CD14-positive monocyte (primary cell): ENCODE measurements at places on chromosomes 2 and 18. TPM values are rescaled to one million over a fixed set of nuclear protein-coding genes. Genes with fewer than 3 reads are reported as not detected.

The SKA1 gene
- not detected for polyA plus RNA-seq

The MALL gene
- not detected for polyA plus RNA-seq

The KHK gene
- polyA plus RNA-seq: 3.2 and 3.4 TPM in 2 replicates

The FAM237A gene
- not detected in 2 replicates for polyA plus RNA-seq

The SERPINB4 gene
- polyA plus RNA-seq: not detected
